Prostate gland (tissue), 2 donors: ENCODE measurements at places on chromosomes 5 and 9. TPM values are rescaled to one million over a fixed set of nuclear protein-coding genes. Genes with fewer than 3 reads are reported as not detected.

FREM1 gene
- total RNA-seq = 2.0 TPM

TSC1 gene
- 27.7 TPM for total RNA-seq

- no peak for DNase-seq
- no peaks in the 10 kb centered on the region for H3K36me3 ChIP-seq
- H3K27me3 ChIP-seq = no peaks in the 10 kb centered on the region
- H3K27ac ChIP-seq = no peak overlapping the region
- H3K4me3 ChIP-seq = no peak overlapping the region
These were observed 112.4 kb downstream of the MEF2C start for GRCh38 chr5:88770276-88771257.

DNA sequence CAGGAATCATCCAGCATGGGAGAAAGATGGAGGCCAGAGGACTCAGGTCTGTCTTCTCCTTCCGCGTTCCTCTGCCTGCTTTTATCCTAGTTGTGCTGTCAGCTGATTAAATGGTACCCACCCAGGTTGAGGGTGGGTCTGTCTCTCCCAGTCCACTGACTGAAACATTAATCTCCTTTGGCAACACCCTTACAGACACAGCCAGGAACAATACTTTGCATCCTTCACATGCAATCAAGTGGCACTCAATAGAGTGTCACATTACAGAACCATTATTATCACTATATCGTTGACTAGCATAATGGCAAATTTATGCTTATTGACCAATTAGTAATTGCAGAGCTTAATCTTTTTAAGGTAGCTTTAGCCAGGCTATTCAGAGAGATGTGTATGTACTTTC is 64.8 kb downstream of the UNC13B start:
- H3K27ac ChIP-seq = no peak overlapping the region
- no peaks in the 10 kb centered on the region for H3K27me3 ChIP-seq
- H3K4me1 ChIP-seq = no peaks in the 10 kb centered on the region
- H3K4me3 ChIP-seq = no peak overlapping the region
- no peak for DNase-seq

- no peaks in the 10 kb centered on the region for H3K27me3 ChIP-seq
- H3K36me3 ChIP-seq = no peaks in the 10 kb centered on the region
- no peak overlapping the region for H3K4me3 ChIP-seq
- no peak overlapping the region for H3K27ac ChIP-seq
- DNase-seq = no peak
These were observed 3.4 kb upstream of the CCDC187 start for GRCh38 chr9:136307215-136307750.

ST8SIA4 gene
- 0.80 TPM for total RNA-seq

DNA sequence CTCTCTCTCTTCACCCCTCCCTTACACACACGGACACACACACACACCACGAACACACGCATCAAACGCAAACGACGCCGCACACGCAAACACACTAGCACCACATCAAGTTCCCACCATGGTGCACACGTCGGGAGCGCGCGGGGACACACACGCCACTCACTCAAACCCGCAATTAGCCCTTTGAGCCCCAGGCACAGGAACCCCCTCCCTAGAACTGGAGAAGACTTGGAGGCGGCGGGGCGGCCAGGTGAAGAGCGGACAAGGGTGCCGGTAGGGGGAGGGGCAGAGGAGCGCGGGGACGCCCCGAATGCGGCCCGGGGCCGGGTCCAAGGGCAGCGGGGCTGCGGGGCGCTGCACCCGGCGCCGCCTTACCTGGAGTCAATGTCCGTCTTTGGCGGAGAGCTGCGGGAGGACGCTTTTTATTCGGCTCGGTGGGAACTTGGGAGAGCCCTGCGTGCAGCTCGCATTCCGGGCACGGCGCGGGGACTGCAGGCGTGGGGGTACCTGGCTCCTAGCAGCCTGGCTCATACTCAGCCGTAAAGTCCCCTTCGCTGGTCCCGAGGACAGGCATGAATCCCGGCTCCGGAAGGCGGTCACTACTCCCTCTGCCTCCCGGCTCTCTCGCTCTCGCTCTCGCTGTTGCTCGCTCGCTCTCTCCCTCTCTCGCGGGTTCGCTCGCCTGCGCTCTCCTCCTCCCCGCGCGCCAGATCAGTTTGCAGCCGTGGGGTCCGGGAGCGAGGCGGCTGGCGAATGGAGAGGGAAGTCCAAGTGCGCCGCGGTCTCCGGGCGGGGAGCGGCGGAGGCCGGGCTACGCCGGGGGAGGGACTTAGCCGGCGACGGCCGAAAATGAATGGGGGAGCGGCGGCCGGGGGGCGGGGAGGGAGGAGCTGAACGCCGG is at the start of gene BRINP1:
BRINP1 (minus strand) TSS at position 755 of the 901 bp plus-strand sequence. CDS start 56,080 bp downstream, outside the sequence.
- H3K4me1 ChIP-seq = peaks cover 4% of the 10 kb centered on the region
- DNase-seq = peak; percentile 29
- H3K36me3 ChIP-seq = no peaks in the 10 kb centered on the region
- peak within 1 kb of the TSS; percentile 15 for H3K4me3 ChIP-seq
- H3K27ac ChIP-seq = no peak within 1 kb of the TSS

DNA sequence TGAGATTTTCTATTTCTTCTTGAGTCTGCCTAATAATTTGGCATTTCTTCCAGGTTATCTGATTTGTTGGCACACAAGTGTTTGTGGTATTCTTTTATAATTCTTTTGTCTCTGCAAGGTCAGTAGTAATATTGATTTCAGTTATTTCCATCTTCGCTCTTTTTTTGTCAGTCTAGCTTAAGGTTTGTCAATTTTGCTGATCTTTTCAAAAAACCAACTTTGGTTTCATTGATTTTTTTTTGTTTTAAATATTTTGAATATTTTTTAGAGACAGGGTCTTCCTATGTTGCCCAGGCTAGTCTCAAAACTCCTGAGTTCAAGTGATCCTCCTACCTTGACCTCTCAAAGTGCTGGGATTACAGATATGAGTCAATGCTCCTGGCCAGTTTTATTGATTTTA is 162.8 kb downstream of the BARX1 start:
- no peaks in the 10 kb centered on the region for H3K27me3 ChIP-seq
- no peak overlapping the region for H3K4me3 ChIP-seq
- no peak overlapping the region for H3K27ac ChIP-seq
- no peaks in the 10 kb centered on the region for H3K36me3 ChIP-seq
- H3K4me1 ChIP-seq = no peaks in the 10 kb centered on the region

DNA sequence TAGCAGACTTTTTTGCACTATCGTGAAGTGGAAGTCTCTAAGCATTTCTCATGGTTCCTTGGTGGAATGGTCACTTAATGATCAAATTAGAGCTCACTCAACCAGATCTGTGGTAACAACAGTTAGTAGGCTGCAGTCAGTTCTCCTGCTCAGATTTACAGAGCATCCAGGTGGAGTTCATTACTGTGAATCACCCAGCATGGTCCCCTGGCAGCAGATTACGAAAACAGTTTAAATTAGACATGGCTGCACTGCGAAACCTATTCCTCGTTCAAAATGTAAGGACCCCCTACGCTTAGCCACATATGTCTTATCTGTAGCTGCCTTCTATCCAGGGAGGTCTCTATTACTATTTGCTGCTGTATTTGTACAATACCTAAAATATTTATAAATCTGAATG is 823.6 kb upstream of the ARRDC3 start:
- H3K4me1 ChIP-seq = no peaks in the 10 kb centered on the region
- no peaks in the 10 kb centered on the region for H3K36me3 ChIP-seq
- H3K27ac ChIP-seq = no peak overlapping the region
- no peak overlapping the region for H3K4me3 ChIP-seq
- no peak for DNase-seq

RHOBTB3 gene
- total RNA-seq = 134 TPM

DNA sequence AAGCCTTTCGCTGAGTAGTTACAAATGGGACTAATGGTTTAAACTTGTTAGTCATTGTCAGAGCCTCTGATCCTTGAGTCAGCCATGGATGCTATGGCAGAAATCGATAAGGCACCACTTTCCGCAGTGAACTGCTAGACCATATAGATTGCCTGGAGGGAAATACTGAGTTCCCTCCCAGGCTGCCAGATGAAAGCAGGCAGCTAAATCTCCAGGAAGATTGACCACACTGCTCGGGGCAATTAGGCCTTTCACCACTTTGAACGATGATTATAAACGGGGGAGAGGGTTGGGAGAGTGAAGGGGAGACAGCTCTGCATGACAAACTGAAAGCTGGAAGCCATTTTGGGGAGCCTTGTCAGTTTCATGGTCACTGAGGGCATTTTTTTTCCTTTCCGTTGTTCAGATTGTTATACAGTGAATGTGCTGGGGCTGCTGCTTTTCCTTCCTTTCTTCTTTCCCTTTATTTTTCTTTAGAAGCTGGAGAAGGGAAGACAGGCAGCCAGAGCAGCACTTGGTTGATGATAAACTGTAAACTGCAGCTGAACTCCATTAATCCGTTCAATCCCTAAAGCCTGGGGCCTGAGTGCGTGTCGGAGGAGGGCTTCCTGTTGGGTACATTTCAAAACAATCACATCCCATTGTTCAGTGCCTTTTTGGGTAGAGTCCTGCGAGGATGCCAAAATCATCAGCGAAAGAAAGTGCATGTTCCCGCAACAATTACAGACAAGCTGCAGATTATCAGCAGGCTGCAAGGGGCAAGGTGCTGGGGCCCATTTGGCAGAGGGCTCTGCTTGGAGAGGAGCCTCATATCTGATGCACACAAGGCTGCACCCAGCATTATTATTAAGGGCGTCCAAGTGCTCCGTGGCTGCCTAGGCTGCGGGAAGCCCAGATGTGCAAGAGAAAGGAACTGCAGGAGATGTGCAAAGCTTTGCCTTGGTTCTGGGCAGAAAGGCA is 308.4 kb downstream of the PSAT1 start:
- no peak overlapping the region for H3K27ac ChIP-seq
- H3K27me3 ChIP-seq = no peaks in the 10 kb centered on the region
- DNase-seq = no peak
- no peaks in the 10 kb centered on the region for H3K36me3 ChIP-seq
- no peaks in the 10 kb centered on the region for H3K4me1 ChIP-seq

SLC1A3 gene
- total RNA-seq = 10.5 TPM

IFNA2 gene
- total RNA-seq = not detected

- no peaks in the 10 kb centered on the region for H3K4me1 ChIP-seq
- H3K4me3 ChIP-seq = no peak overlapping the region
- no peaks in the 10 kb centered on the region for H3K27me3 ChIP-seq
- H3K36me3 ChIP-seq = no peaks in the 10 kb centered on the region
- DNase-seq = no peak
These were observed 37.3 kb upstream of the CLK4 start for GRCh38 chr5:178664141-178664540.

- no peak overlapping the region for H3K4me3 ChIP-seq
- H3K36me3 ChIP-seq = no peaks in the 10 kb centered on the region
- H3K27me3 ChIP-seq = no peaks in the 10 kb centered on the region
These were observed 69.6 kb downstream of the UGCG start for GRCh38 chr9:111966124-111966723.
